ENCODE measurements at places on chromosomes 11 and 22.
A peak's percentile ranks its signal among the peaks of the same experiment; 100 is the strongest.

DNA sequence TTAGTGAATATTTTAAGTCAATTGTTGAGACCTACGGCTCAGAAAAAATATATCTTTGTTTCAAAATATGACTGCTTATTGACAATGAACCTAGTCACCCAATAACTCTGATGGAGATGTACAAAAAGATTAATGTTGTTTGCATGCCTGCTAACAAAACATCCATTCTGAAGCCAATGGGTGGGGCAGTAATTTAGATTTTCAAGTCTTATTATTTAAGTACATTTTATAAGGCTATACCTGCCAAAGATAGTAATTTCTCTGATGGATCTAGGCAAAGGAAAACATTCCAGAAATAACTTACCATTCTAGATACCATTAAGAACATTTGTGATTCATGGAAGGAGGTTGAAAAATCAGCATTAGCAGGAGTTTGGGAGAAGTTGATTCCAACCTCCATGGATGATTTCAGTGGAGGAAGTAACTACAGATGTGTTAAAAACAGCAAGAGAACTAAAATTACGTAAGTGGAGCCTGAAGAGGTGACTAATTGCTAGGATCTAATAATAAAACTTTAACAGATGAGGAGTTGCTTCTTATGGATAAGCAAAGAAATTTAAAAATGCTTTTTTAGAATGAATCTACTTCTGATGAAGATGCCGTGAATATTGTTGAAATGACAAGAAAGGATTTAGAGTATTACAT, 26.4 kb upstream of the OR8D2 start:
- no peak for DNase-seq

DNA sequence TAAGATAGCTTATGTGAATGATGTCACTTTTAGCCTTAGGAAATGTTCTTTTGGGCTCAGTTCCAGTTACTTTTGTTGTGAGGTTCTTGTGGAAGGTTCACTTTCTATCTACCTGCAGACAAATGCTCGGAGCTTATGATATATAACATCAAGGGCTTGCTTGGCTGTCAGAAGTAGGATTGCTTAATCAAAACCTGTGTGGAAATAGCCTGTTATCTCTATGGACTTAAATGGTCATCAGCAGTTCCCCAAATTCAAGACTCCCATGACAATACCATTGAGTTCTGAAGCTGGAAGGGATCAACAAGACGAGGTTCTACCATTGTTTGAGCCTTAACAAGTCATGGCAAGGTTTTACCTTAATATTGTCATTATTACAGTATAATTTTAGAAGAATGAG, 43.8 kb downstream of the FLI1 start:
- DNase-seq: no peak

- no peak for DNase-seq
Measured at GRCh38 chr11:84022201-84022600, 736.0 kb upstream of the CCDC90B start.

DNA sequence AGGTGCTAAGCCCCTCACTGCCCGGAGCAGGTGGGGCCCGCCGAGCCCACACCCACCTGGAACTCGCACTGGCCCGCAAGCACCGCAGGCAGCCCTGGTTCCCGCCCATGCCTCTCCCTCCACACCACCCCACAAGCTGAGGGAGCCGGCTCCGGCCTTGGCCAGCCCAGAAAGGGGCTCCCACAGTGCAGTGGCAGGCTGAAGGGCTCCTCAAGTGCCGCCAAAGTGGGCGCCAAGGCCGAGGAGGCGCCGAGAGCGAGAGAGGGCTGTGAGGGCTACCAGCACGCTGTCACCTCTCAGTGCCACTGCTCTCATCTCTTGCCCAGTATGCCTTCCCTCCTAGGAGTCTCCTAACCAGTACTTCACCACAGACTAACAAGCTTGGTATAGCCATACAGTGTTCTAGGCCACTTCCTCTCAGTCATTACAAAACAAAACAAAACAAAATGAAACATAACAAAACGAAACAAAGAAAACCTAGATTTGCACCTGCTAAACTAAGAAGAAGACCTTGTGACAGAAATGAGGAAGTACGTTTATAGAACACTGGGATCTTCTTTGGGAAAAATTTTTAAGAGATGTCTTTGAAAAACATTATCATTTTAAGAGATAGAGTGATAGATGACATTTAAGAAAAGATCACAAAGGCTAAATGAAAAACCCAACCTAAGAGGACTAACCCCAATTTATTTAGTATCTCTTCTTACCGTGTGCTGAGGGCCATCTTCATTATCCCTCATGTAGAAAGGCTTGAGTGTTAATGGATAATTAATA, 47.7 kb upstream of the GAB2 start:
- no peak for DNase-seq

DNA sequence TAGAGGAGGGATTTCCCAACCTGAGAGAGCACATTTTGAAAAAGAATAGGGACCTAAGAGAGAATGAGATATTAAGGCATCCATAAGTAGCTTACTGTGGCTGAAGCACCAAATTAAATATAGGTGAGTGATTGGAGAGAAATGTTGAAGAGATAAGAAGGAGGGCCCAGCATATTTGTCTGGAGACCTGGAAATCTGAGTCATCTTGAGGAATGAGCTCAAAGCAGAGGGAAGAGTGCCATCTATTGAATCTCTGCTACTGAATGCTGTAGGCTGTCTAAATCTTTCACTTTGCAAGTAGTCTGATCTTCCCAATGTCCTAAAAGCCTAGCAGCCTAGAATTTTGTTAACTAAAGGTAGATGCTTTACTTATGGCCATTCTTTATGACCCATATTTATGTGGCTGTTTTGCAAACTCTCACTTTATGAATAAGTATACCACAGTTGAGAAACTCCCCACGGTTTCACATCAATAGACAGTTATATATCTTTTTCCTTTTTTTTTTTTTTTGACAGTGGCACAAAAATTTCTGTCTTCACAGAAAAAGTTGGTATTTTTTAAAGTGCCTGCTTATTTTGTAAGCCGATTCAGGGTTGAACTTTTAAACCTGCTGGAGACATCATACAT, 2093.5 kb downstream of the LRRC4C start:
- DNase-seq: no peak

DNA sequence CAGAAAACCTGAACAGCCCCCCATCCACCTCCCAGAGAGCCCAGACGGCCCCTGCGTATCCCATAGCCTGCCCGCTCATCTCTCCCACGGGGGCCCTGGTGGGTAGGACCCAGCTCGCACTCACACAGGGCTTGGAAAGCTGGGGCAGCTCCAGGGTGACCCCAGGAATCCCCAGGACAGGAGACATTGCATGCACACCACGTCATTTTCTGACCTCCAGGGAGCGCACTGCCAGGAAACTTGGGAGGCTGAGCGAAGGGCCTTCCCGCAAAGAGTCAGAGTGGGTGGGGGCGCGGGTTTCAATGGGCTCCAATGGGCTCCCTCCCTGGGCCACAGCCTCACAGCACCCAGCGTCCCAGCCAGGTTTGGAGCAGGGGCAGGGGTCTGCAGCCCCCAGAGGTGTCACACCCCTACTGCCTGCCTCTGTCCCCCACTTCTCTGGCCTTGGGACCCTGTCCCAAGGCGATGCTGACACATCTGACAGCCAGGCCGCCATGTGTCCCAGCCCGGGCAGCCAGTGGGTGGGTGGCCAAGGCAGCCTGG, 8.2 kb upstream of the SYT8 start:
- peak; percentile 71 for DNase-seq

DNA sequence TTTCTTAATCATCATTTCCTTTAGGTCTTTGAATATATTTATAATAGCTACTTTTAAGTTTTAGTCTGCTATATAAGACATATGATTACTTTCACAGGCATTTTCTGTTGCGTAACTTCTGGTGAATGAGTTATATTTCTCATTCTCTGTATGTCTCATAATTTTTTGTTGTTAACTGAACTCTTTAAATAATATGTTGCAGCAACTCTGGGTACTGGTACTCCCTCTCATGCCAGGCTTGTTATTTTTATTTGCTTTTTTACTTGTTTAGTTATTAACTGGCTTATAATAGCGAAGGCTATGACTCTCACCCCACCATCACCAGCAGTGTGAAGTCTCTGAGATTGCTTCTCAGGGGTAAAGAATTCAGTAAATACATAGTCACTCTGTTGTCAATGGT, 524.2 kb upstream of the CHORDC1 start:
- DNase-seq: no peak

- no peak for DNase-seq
Measured at GRCh38 chr11:65309006-65309405, 5.7 kb upstream of the CDC42EP2 start.

DNA sequence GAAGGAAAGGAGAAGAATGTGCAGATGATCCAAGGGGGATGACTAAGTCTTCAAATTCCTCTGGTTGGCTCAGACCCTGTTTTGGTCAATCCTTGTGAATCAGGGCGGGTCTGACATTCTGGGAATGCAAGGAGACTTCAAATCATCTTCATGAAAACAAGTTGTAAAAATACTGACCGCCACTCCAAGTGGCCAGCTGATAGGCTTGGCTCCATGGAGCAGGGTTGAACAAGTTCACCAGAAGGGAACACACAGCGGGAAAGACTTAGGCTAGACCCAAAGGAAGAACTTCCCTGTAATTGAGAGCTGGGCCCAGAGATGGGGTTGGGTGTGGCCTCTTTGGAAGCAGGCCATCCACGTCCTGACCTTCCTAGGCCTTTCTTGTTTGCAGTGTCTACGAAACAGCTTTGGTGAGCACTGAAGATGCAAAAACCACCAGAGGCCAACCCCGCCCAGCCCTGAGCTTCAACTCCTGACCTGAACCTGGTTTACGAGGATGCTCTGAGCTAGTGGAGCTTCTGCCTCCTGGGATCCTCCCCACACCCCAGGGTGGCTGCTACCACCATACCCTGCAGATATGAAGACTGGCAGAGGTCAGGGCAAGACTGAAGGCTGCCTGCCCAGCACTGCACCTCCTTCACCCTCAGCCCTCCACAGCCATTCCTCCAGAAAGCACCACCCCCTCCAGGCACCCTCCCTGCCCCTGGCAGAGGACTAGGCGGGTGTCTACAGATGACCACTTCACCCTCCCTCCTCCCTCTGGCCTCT, 26.1 kb downstream of the GDPD5 start:
- no peak for DNase-seq

GRCh38 chr11:60852117-60852981, 3.4 kb downstream of the PTGDR2 start:
- no peak for DNase-seq

- DNase-seq: no peak
Measured at GRCh38 chr22:20590477-20591294, 83.3 kb downstream of the MED15 start.

GRCh38 chr22:33461698-33462434, 403.7 kb upstream of the SYN3 start:
- DNase-seq: no peak

DNA sequence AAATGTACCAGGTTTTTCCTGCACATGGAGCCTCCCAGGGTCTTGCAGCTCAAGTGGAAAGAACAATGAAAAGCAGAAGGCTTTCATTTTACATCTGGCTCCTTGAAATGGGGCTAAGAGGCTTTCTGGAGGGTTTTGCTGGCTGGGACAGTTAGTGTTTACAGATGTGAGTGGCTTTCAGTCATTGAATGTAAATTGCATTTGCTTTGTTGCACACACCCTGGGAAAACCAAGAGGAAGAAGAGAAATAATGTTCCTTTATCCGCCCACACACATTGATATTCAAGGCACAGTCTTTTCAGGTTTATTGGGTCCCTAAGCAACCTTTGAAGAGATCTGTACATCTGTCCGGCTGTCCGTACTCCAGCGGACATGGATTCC, 144.5 kb downstream of the SPON1 start:
- no peak for DNase-seq

- no peak for DNase-seq
Measured at GRCh38 chr22:37967147-37967546, 13.6 kb downstream of the POLR2F start.

- DNase-seq: no peak
Measured at GRCh38 chr11:116162086-116162885, 610.5 kb downstream of the BUD13 start.

DNA sequence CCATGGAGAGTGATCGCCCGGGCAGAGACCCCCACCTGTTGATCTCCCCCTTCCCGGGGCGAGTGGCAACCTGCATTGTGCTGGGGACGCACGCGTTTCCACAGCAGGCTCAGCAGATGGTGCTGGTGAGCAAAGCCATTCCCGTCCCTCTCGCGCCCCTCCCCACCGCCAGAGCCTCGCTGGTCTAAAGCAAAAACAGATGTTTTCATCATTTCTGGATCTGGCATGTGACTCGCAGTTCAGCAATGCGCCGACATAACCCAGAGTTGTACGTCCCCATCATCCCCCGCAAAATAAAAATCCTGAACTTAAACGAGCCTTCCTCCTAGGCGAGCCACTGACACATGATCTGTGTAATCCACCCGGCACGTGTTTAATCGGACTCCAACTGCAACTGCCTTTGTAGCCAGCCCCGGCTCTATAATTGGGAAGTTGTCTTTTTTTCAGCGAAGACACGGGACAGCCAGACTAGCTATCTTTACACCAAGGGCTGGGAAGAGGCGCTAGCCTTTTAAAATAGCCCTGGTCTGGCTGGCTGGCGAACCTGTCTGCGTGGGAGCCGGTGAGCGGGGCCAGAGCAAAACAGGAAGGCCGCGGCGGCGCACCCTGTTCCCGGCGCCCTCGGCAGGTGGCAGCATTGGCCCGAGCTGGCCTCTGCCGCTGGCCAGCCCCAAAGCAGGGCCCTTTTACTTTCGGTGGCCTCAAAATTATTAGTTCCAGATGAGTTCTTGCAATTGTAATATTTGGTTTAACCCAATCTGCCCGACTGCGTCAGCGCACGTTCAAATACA, 203.0 kb upstream of the SORL1-AS1 start:
- peak; percentile 91 for DNase-seq

DNA sequence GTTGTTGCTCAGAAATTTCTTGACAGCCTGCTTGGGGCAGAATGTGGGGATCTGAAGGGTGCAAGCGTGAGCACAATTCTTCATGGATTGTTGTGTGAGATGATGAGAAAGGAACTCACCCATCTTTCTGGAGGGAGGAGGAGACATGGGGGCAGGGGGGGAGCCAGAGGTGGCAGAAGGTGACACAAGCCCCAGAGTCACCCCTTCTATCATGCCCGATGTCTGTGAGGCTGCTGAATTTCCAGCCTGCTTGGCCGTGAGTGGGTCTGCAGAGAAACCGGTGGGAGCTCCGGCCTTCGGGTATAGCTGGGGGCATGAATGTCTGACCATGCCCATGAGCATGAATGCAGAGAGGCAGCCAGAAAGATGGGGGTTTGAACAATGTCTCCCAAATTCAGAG, 870.7 kb downstream of the TBC1D22A start:
- DNase-seq: no peak

DNA sequence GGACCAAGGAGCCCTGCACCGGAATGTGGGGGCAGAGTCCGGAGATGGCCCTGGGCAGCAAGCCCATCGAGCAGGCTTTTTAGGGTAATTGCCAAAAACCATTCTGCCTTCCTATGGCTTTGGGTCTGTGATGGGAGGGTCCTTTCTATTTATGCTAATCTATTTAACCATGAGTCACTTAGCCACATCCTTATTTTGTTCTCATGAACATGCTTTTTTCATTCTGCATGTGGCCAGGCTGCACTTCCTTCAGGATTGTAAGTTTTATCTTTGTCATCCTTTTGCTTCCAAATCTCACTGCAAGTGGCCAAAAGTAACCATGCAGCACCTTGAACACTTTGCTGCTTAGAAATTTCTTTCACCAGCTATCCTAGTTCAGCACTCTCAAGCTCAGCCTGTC, 88.3 kb downstream of the EFCAB6 start:
- no peak for DNase-seq

- peak; percentile 27 for DNase-seq
Measured at GRCh38 chr11:84558085-84558905, 1068.8 kb downstream of the DLG2 start.

GRCh38 chr11:80365076-80365725, 924.4 kb upstream of the TENM4 start:
- DNase-seq: no peak
